Activated naive CD4-positive, alpha-beta T cell (primary cell): ENCODE measurements at places on chromosomes 3 and 15.

DNA sequence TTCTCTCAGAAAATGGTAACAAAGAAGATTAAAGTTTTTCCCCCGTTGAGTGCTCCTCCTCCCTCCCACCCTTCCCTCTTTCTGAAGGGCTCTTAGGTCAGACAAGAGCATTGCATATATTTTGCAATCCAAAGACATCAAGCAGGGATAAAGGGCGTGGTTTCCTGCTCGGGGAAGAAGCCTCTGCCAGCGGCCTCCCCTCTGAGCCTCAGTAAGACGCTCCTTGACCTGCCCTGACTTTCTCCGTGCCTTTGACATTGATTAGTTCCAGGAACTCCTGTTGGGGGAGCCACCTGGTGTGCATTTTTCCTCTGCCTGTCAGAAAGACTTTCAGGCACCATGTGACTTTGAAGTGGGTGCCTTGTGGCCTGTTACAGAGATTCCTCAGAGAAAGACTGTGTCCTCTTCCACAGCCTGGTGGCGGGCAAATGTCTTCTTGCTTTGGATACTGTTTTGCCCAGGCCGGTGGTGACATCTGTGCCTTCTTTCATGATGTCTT, 87.2 kb upstream of the TBL1XR1 start:
- no peak for DNase-seq

DNA sequence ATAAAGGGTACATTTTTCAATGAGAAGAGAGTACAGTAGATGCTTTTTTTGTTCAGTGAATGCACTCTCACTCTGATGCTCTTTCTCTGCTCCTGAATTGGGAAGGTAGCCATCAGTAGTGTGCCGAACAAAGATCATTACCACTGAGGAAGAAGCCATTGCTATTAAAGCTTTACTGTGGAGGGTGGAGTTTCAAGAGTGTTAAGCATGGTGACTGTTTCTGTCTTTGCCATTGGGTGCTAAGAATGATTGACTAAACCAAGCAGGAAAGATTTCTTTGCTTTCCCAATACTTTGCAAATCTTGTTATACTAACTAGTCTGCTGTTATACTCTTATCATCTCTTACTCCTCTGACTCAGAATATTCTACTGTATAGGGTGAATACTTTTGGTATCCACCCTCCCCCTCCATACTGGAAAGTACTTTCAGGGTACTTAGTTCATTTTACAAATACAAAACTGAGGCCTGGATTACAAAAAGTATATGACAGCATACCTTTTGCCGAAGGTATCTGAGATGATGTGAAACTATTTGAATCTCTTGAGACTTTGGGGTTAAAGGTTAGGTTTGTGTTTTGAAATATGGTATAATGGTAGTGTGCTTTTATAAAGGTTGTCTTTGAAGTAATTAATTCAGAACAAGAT, 1.7 kb downstream of the RAB11A start:
- no peak for DNase-seq

DNA sequence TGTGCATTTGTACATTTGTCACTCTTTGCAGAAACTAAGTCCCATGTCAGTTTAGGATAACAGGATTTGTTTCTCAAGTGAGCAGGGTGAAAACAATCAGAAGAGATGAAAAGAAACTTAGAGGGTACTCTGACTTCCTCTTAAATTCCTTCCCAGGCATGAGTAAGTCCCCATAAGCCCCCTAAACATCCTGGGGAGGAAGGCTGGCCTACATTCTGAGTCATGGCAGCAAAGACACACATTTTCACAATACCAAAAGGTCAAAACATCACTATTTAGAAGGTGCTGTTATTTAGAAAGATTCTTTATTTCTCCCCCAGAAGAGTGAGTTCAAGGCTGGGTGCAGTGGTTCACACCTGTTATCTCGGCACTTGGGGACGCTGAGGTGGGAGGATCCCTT, 7.6 kb upstream of the FOXP1 start:
- DNase-seq = no peak

- DNase-seq = no peak
Measured at GRCh38 chr3:23874359-23875112, 42.3 kb downstream of the NKIRAS1 start.

DNA sequence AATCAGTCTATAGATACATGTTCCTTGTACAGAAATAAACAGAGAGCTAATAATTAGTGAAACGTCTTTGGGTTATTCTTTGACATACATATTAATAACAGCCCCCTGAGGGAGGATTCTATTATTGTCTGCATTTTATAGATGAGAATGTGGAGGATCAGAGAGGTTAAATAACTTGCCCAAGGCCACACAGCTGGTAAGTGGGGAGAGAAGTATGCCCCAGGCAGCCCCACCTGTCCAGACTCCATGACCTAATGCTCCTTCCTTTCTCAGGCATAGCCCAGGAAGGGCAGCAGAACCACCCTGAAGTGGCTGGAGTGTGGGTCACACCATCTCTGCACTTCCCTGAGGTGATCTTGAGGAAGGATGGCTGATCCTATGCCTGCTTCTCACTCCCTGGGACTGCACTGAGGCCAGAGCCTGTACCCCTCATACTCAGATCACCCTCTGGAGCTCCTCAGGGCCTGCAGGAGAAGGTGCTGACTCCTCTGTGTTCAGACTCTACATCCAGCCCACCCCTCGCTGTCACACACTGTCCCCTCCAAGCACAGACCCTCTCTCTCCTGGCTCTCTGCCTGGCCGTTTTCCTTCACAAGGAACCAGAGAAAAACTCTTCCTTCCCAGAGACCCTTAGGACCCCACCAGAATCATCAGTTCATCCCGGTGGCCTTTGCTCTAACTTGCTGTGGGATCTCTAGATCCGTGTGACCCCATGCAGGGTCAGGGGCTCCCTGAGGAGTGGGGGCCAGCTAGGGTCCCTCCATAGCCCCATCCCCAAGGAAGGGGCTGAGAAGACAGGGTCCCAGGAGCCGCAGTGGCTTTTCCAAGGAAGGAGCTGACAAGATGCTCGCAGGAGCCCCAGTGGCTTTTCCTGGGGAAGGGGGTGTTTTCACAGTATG, 4.4 kb upstream of the HHATL start:
- DNase-seq = no peak

- no peak for DNase-seq
Measured at GRCh38 chr3:43256714-43257461, 29.5 kb upstream of the SNRK start.

GRCh38 chr3:174614036-174614435, 245.1 kb upstream of the NAALADL2 start:
- no peak for DNase-seq

DNA sequence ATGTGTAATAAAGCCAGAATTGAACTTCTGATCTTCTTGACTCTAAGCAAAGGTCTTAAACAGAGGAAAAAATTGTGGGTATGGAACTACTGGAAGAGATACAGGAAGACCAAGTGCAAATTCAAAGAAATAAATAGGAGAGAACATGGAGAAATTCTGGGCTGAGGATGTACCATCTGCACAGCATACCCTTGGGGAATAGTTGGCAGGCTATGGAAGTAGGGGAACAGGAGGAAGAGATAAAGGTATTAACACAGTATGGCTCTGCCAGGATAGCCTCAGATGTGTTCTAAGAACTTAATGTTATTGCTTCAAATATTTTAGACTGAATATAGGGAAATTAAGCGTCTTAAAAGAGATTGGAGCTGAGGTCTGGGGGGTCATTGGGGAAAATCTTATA, 485.4 kb downstream of the CNTN3 start:
- no peak for DNase-seq

DNA sequence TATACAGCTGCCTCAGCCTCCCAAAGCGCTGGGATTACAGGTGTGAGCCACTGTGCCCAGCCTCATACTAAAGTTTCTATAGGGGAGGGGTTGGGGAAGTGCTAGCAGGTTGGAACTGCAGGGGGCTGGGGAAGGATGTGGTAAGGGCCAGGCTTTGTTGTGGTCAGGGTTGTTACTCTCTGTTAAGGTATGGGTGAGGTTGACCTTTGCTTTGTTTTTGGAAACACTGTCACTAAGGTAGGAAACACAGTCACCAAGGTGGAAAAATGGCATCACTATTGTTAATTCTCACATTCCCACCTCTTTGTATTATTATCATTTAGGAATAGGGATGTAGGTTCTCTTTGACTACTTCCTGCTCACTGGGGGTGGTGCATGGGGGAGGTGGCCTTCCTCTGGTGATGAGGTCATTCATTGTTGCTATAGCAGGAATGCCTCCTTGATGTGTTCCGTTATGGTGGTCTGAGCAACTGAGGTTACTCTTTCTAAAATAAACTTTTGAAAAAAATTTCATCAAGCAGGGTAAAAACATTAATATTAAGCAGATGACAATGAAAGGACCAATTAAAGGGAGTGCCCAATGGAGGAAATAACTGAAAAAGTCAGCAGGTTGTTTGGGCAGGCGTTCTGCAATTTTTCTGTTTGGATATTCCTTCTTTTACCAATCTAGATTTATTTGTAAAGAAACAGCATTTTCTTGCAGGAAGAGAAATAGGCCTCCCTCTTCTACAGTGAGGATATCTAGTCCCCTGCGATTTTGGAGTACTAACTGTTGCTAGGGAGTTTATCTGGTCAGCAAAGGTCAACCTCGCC, 150.5 kb downstream of the WDR76 start:
- DNase-seq = no peak

GRCh38 chr3:127685708-127686511, 13.2 kb downstream of the ABTB1 start:
- DNase-seq = no peak

DNA sequence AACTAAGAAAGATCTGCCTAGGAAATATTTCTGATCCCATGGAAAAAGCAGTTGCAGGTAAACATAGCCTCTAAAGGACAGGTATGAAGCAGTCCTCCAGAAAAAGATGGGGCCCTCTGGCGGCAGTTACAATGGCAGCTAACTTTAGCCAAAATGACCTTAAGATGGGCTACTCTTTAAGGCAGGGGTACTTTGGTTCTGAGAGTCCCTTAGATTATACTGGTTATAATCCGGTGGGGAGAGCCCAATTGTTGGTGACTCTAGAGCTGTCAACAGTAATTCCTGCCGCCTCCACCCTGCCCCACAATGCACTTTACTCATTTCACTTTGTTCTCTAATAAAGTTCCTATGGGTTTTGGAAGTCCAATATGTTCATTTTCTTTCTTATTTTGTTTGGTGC, 412.8 kb upstream of the WNT5A start:
- no peak for DNase-seq

- no peak for DNase-seq
Measured at GRCh38 chr3:153142961-153143360, 19.1 kb upstream of the RAP2B start.

DNA sequence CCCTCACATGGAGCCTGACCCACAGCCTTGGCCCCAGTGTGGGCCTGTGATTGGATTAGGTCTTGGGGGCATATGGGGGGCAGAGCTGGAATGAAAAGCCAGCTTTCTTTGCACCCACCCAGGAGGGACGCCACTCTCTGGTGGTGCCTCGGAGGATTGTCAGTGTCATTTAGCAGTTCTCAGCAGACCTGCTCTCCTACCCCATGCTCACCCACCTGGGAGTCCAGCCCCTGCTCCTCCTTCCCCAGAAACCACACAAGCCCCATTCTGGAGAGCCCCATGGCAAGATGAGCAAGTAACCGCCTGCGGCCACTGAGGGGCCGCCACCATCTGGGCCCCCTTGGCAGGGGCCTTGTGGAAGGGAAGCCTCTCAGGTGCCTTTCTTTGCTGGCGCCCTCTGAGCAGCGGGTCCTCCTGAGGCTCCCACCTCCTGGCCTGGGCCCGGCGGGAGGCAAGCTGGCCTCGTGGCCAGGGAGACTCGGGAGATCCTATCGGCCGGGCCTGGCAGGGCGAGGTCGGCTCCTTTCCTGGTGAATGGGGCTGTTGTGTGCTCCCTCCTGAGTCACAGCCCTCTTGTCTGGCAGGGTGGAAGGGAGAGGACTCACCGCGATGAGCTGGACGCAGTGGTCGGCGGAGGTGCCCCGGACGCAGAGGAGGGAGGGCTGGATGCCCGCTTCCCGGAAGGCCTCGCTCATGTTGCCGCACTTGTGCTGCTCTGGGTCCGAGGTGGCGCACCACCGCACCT, 2.3 kb downstream of the MELTF start:
- no peak for DNase-seq

GRCh38 chr15:55357774-55358173, 38.8 kb downstream of the PIGB start:
- no peak for DNase-seq

DNA sequence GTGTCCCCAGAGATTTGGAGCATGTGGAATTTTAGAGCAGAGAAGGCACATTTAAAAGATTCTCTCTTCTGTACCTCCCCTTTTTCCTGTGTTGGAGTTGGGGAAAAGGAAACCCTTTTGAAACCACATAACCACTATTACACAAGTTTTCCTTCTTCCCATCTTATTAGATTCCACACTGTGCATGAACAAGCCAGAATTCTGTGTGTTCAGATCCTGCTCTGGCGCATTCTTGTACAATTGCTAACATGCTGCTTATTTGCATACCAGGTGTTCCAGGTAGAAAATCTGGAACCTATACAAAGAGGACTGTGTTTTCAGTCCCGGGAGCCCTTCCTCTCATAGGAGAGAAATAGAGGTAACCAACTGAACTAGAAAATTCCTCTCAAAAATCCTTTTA, 2.6 kb upstream of the CIB2 start:
- DNase-seq = no peak

DNA sequence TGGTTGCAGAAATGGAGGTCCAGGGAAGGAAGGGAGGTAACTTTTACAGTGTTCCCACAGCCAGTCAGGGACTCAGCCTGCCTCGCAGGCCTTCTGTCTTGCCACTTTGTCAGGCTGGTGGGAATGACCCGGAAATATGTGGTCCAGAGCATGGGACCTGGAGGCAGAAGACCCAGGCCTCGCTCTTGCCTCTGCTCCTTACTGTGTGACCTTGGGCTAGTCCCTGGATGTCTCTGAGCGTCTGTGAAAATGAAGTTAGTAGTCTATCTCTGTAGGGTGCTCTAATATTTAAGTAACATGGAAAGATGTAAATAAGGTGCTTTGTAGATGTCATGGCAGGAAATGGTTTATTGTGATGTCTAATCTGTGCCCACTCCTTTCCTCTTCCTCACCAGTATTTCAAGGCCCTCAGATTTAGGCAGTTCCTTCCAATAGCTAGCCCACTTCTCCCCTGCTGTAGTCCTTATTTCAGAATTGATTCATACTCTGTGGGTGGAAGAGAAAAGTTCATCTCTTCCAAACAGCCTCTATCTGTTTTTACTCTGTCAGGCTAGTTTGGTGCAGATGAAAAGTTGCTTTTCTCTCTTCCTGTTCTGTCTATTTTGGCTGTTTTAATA, 9.1 kb downstream of the CORO2B start:
- DNase-seq = no peak

- no peak for DNase-seq
Measured at GRCh38 chr3:82927309-82928253, 1166.1 kb upstream of the GBE1 start.

GRCh38 chr15:48086133-48086532, 34.7 kb upstream of the SLC24A5 start:
- DNase-seq = no peak

DNA sequence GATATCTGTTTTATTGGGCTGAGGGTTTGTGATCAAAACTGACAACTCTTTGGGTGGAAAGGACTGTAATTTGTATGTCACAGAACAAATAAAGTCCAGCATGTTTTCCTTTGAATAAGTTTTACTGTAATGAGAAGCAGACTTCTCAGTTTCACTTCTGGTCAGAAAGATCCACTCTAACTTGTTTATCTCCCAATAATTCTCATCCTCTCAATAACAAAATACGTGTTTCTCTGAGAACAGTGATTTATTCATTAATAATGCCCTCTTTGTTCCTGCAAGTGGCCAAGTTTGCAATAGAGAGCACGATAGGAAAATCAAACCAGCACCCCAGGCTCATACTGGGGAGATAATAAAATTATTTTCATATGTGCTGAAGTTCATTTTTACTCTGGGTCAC, 190.6 kb downstream of the CNTN3 start:
- no peak for DNase-seq
